T-helper 2 cell treated with Interferon-gamma antibody and Interleukin-4, amounts not matched to agents 100 ng/mL and 5 ng/mL, for 36 hours (primary cell): ENCODE measurements at places on chromosomes 16 and 17. TPM values are rescaled to one million over a fixed set of nuclear protein-coding genes. Genes with fewer than 3 reads are reported as not detected.

The CCL17 gene
- total RNA-seq: not detected in 2 replicates

The TP53TG3 gene
- not detected in 2 replicates for total RNA-seq

The VASN gene
- not detected in 2 replicates for total RNA-seq

The TP53TG3B gene
- not detected in 2 replicates for total RNA-seq

The CIBAR2 gene
- not detected in 2 replicates for total RNA-seq

The MRPL58 gene
- total RNA-seq: 52.9 and 55.5 TPM in 2 replicates

The SDK2 gene
- total RNA-seq: 2.3 and 2.9 TPM in 2 replicates
